AML-193 (cell line): ENCODE measurements at places on chromosomes 7 and 10.

GRCh38 chr10:7322623-7323022 is 88.2 kb downstream of the SFMBT2 start:
- DNase-seq = no peak

- DNase-seq = no peak
These were observed 43.4 kb downstream of the PRF1 start for GRCh38 chr10:70558871-70559810.

- no peak for DNase-seq
These were observed 12.1 kb upstream of the SHH start for GRCh38 chr7:155824227-155824886.

- DNase-seq = no peak
These were observed 36.6 kb downstream of the CACNA2D1 start for GRCh38 chr7:82406937-82407336.

DNA sequence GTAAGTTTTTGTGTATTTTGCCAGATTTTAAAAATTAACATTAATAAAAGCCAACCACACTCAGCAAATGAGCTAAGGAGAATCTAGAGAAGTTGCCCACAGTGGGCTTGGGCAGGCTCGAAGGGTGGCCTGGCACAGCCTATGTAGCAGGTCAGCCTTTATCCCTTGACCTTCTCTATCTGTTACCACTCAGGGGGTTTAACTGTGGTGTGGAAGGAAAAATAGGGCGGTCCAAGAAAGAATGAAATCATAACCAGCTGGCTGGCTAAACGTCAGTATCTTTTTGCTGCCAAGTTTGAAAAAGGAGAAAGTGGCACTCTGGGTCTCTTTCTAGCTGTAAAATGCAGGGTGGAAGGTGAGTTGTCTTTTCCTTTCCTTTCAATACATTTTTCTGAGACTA is 130.3 kb upstream of the ASAH2 start:
- DNase-seq = no peak

DNA sequence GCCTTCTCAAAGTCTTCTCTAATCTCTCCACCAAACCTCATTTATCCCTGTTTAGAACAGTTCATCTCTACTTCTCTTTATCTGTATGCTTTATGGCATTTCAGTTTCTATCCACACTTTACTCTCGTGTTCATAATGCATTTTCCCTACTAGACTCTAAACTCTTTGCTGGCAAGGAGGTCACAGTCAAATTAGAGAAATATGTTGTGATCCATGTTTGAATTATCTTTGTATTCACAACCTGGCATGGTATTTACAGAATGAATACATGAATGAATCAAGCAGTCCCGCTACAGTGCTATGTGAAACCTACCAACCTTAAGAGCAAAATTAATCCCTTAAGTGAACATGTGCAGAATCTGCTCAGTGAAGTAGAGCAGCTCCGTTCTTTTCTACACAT is 12.8 kb upstream of the YAE1 start:
- DNase-seq = no peak
